ENCODE measurements at places on chromosomes 13 and 19.

DNA sequence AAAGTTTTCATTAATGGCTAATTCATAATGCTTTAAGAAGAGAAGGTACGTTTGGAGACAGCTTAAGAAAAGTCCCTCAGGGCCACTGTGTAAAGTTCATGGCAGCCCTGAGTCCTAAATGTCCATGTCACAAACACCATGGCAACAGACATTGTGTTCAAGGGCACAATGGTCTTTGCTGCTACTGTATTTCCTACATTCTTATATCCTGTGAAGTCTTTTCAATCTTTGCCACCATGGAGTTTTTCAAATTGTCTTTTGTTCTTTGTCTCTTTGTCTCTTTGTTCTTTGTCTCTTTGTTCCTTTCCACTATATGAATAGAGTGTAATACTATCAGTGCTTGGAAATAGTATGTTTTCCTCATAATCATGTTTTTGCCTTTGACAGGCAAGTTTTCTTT is 178.8 kb downstream of the VWA8 start:
- DNase-seq = no peak

- DNase-seq = no peak
Observed at GRCh38 chr13:99027260-99027659, 49.4 kb upstream of the DOCK9 start.

GRCh38 chr13:84129966-84130365 is 247.7 kb upstream of the SLITRK1 start:
- DNase-seq = no peak

DNA sequence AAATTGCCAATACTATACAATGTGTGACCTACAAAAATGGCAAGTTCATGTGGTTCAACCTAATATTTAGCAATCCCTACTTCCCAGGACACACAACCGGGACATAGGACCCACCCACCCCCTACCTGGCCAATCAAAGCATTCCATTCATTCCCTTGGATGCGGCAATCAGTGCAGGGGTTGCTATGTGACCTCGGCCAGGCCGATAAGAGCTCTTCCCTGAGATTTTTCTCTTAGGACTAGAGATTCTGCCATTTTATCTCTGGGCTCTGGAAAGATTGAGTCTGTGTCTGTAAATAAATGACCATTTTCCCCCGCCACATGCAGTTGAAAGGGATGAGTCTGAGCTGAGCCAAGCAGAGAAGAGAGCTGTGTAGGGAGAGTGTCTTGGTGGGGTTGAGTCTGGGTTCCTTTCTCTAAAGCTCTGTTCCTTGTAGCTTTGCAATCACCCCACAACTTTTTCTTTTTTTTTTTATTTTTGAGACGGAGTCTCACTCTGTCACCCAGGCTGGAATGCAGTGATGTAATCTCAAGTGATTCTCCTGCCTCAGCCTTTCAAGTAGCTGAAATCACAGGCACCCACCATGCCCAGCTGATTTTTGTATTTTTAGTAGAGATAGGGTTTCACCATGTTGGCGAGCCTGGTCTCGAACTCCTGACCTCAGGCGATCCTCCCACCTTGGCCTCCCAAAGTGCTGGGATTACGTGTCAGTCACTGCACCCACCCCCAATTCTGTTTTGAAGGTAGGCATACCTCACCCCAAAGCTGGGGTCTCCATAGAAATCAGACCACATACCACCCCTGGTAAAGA is 7.4 kb downstream of the IFNL1 start:
- DNase-seq = no peak

DNA sequence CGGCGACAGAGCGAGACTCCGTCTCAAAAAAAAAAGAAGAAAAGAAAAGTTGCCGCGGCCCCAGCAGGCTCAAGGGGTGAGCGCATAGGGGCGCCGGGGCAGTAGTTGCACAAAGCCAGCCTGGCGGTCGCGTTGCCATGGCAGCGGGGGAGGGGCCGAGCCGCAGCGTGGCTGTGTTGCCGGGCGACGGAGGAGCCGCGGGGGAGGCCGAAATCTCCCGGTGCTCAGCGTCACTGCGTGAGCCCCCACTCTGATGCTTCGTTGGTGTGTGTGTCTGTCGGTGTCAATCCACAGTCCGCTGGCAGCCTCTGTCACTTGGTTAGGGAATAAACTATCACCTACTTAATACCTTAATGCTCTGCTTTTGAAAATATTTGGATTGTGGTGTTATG is 82.9 kb upstream of the C1QTNF9B start:
- peak; percentile 77 for DNase-seq

- DNase-seq = no peak
Observed at GRCh38 chr13:47415048-47415447, 518.2 kb upstream of the HTR2A start.

DNA sequence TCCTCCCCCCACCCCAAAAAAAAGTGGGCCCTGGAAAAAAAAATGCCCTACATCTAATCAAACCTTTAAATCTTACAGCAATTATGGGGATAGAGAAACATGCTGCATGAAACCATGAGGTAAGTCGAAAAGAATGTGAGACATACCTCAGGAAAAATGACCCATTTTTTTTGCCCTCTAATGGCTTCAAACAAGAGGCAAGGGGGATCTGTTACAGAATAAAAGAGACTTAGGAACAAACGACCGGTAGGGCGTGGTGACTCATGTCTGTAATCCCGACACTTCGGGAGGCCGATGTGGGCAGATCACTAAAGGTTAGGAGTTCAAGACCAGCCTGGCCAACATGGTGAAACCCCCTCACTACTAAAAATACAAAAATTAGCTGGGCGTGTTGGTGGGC is 8.4 kb downstream of the RGL3 start:
- no peak for DNase-seq

DNA sequence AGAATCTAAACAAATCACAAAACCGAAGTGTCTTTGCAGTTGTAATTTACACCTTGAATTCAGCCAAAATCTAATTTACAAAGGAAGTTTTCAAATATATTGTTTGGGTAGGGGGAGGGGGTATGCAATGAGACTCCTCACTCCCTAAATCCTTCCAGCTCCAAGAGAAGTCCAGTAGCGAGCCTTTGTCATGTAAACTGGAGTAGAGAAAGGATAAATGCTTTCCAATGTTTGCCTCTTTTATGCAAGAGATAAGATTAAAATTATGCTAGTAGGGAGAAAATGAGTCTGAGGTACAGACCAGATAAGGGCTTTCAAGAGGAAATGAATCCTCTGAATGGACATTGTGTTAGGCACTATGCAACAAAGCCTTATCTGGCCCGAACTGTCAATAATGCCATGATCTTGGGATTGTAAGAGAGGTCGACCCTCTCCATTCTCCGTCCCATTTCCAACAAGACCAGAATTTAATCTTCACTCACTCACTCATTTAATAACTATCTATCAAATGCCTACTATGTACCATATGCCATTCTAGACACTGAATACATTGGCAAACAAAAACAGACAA is 199.2 kb downstream of the LACC1 start:
- DNase-seq = no peak

GRCh38 chr19:50460161-50460765 is 16.0 kb upstream of the EMC10 start:
- no peak for DNase-seq

- DNase-seq = no peak
Observed at GRCh38 chr19:14061751-14062557, at the start of gene PALM3. PALM3 (minus strand) TSS chr19:14062076; CDS start chr19:14061980, 96 bp downstream.

- DNase-seq = no peak
Observed at GRCh38 chr19:46609511-46610412, 8.6 kb downstream of the CALM3 start.

- DNase-seq = no peak
Observed at GRCh38 chr19:52335768-52336116, 301 bp upstream of the ZNF610 start.

- DNase-seq = no peak
Observed at GRCh38 chr19:33462112-33462791, 59.3 kb downstream of the PEPD start.

GRCh38 chr19:57819475-57820148 is 4.9 kb upstream of the ZNF552 start:
- peak; percentile 52 for DNase-seq

GRCh38 chr13:51148952-51149573 is 38.0 kb upstream of the C13orf42 start:
- no peak for DNase-seq

DNA sequence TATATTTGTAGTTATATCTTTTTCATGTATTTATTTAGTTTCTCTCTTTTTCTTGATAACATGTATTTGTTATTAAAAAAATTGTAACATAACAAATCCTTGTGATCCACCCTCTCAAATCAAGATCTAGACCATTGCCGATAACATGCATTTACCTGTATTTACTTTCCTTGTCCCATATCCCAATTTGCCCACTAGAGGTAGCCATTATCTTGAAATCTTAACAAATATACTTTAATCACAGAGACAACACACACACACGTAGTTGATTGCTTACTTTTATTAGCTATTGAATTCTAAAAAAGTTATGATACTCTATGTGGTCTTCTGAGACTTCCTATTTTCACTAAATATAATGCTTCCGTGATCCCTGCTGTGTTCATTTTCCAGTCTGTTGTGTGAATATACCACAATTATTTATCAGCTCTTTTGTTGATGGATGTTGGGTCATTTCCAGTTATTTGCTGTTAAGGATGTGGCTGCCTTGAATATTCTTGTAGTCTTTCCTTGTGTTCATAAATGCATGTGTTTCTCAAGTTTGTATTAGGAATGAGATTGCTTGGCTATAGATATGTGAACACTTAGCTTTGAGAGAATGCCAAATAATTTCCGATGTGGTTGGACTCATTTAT is 31.3 kb upstream of the ZMYM2 start:
- peak; percentile 31 for DNase-seq

DNA sequence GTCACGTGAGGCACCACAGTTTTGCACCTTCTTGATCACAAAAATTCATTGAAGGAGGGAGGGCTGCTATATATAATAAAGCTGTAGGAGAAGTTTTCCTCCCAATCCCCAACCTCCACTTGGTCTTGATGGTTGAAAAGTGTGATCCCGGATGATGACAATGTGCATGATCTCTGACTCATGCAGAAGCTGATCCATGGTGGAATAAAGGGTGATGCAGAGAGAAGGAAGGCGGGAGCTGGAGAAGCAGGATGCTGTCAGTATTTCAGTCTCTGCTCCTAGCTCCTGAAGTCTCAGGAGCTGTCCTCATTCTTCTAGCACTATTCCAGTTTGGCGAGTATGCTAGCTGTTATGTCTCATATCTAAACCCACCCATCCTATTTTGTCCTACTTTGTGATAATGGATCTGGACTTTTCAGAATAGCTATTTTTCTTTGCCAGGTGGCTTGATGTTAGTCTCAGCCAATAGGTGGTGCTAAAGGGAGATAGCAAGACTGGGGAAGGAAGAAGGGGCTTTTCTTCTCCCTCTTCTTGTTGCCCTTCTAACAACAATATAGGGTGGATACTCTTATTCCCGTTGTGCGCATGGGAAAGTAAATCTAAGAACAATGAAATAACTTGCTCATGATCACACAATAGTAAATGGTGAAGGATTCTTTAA is 65.6 kb upstream of the HTR2A start:
- DNase-seq = no peak

GRCh38 chr13:61111529-61111928 is 304.1 kb downstream of the PCDH20 start:
- DNase-seq = no peak

- no peak for DNase-seq
Observed at GRCh38 chr13:45136741-45137504, 16.6 kb downstream of the GTF2F2 start.

DNA sequence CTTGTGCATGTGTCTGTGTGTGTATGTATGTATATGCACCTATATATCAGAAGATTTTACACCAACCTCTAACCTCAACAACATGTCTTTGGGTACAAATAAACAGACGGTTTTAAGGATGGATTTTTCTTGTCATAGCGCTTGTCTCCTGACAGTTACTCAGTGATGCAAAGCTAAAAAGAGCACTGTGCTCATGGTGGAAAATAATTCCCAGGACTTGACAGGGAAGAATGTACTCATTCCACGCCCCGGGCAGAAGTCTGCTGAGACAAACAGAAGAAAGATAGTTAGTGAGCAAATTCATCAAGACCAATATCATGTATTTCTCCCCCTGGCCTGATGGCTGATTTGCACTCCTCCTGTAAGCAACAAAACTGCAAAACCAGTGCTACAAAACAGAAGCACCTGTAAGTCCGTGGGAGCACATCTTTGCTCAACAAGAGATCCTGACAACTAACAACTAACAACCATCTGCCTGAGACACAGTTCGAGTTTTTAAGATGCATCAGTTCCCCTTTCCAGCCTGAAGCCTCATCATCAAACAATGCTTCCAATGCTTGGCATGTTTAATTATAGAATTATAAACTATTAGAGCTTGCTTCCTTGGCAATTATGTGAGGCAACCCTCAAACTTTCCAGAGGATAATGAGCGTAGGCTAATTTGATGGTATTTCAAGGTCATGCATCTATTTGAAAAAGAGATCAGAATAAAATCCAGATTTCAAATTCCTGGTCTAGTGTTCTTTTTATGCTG is 812.7 kb upstream of the MIR17HG start:
- no peak for DNase-seq

- no peak for DNase-seq
Observed at GRCh38 chr19:49231389-49231788, 73.8 kb downstream of the TRPM4 start.

DNA sequence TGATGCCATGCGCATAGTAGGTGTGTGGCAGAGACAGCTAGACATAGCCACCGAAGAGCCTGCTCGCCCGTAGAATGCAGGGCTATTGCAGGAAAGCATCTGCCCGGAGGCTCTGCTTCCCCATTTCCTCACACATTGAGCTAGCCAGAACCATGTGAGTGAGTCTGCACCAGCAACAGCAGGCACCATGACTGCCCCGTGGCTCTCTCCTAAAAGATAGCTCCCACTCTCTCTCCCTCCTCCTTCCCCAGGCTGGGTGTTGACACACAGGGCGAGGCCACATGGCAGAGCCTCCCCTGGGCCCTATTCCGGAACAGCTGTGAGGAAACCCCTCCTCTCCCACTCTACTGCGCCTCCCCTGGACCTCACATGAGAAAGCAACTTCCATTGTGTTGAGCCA is 52.3 kb upstream of the ATP12A start:
- no peak for DNase-seq

DNA sequence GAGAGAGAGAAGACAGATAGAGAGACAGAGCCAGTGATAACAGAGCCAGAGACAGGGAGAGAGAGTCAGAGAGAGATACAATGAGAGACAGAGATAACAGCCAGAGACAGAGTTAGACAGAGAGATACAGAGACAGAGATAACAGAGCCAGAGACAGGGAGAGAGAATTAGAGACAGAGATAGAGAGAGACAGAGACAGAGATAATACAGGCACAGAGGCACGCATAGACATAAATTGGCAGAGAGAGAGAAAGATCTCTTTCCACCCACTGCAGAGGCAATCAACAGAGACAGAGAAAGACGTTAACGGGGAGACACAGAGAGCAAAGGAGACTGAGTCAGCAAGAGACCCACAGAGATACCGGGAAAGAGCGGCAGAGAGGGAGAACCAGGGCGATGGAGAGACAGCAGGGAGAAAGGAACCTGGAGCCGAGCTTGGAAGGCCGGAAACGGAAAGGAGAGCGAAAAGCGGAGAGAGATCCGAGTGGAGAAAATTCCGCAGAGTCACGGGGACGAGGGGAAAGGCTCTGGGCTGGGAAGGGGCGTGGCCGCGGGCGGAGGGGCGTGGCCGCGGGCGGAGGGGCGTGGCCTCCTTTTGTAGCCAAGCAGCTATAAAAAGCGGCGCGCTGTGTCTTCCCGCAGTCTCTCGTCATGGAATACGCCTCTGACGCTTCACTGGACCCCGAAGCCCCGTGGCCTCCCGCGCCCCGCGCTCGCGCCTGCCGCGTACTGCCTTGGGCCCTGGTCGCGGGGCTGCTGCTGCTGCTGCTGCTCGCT is at the start of gene TNFSF9:
TSS of gene TNFSF9 (plus strand) at position 641 of the 777 bp plus-strand sequence. CDS start at position 652, 11 bp downstream.
- DNase-seq = peak; percentile 76
